ENCODE measurements at places on chromosomes 5 and 9.

DNA sequence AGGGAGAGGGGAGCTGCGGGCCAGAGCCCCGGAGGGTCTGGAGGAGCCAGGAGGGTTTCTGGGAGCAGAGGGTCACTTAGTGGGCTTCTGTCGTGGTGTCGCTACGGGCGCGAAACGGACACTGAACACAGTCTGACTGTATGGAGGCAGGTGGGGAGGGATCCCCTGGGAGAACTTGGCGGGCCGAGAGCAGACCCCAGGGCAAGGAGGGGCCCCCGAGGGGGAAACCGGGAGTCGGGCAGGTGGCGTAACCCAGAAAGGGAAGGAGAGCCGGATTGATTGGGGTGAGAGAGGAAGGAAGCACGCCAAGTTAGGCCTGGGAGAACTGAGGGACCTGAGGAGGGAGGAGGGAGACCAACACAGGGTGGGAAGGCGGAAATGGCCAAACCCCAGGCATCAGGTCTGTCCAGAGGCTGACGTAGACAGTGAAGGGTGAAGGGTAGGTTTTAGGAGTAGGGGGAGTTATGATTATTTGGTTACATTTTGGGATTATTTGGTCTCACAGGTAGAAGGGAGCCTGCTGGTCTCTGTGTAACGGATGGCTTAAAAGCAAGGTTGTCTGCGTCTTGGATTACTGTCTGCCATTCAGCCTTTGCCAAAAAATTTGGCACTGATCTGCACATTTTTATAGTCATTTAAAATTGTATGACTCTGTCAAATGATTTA, 3.3 kb upstream of the MSMP start:
- H3K4me1 ChIP-seq, result peaks cover 10% of the 10 kb centered on the region
- peak overlapping the region; percentile 94 for H3K27ac ChIP-seq
- DNase-seq, result peak; percentile 62
- H3K36me3 ChIP-seq, result peaks cover 30% of the 10 kb centered on the region
- H3K4me3 ChIP-seq, result peak overlapping the region; percentile 66

DNA sequence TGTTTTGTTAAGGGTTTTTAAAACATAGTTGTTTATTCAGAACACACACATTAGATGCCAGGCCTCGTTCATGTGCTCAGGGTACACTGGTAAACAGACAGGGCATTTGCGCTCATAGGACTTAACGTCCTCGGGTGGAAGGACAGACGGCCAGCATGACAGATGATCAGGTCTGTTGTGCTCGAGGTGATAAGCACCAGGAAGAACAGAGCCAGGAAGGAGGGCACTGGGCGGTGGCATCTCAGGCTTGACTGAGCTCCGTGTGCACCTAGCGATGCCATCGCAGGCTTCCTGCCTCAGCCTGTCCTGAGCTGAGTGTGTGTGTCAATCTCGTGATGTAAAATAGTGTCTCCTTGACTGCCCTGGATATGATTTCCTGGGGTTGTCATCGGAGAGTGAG, 96.5 kb downstream of the EHMT1 start:
- H3K27ac ChIP-seq, result no peak overlapping the region
- H3K27me3 ChIP-seq, result no peaks in the 10 kb centered on the region
- no peak overlapping the region for H3K4me3 ChIP-seq
- no peak for DNase-seq

DNA sequence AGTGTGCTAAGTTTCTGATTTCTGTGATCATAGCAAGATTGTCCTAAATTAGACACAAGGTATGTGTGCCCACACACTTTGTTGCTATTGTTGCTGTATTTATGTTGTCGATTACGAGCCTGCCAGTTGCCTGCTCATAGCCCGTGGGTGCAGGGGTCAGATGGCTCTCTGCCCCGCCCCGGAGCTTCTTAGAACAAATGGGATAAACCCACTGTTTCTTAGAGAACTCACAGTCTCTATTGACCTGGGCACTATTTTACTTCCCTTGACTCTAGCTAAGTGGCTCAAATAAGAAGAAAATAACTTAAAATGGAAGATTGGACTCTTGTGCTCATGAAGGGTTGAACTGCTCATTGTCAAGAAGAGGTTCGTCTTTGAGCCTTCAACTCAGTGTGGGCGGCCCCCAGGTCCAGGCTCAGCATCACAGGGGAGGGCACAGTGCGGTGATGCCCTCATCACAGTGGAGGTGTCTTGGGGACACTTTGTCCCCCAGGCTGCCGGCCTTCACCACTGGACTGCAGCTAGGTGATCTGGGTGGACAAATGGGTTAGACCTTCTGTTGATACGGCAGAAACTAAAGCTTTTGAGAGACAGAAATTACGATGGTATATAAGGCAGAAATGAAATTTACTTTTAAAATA, 155.5 kb downstream of the TENT4A start:
- DNase-seq, result no peak
- H3K27ac ChIP-seq, result no peak overlapping the region
- peaks cover 4% of the 10 kb centered on the region for H3K27me3 ChIP-seq

GRCh38 chr5:180214870-180215770, 6.1 kb upstream of the RASGEF1C start:
- H3K27me3 ChIP-seq, result peaks cover 9% of the 10 kb centered on the region
- H3K27ac ChIP-seq, result no peak overlapping the region
- no peaks in the 10 kb centered on the region for H3K36me3 ChIP-seq

- no peak overlapping the region for H3K4me3 ChIP-seq
- peaks cover 4% of the 10 kb centered on the region for H3K36me3 ChIP-seq
- no peaks in the 10 kb centered on the region for H3K27me3 ChIP-seq
- peak overlapping the region; percentile 60 for H3K27ac ChIP-seq
Measured at GRCh38 chr9:70262948-70263347, 4.2 kb downstream of the SMC5 start.

GRCh38 chr9:89740722-89741121, 135.9 kb downstream of the GADD45G start:
- no peak overlapping the region for H3K27ac ChIP-seq
- no peaks in the 10 kb centered on the region for H3K27me3 ChIP-seq
- H3K4me3 ChIP-seq, result no peak overlapping the region
- H3K36me3 ChIP-seq, result no peaks in the 10 kb centered on the region

GRCh38 chr9:13410566-13411031, 131.1 kb upstream of the MPDZ start:
- H3K4me3 ChIP-seq, result no peak overlapping the region
- no peak for DNase-seq
- peaks cover 4% of the 10 kb centered on the region for H3K4me1 ChIP-seq
- no peaks in the 10 kb centered on the region for H3K27me3 ChIP-seq

- H3K27ac ChIP-seq, result no peak overlapping the region
- peaks cover 22% of the 10 kb centered on the region for H3K4me1 ChIP-seq
- no peak for DNase-seq
- H3K27me3 ChIP-seq, result no peaks in the 10 kb centered on the region
Measured at GRCh38 chr5:134146651-134147518, 29.9 kb downstream of the SKP1 start.

DNA sequence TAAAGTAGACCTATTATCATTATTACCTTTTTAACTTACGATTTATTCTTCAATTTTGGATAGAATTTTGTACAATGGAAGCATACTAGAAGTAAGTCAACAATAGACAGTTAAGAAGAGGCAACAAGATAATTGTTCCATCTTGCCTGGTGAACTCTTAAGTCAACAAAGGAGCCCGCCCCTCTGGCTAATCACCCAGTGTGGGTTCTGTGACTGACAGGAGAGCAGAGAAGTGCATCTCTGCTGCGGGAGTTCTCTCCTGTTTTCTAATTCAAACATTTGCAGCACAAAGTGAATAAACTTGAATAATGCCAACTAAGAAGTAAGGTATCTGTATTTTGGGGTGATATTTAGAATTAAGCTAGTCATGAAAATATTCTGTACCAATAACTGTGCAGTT, 6.7 kb upstream of the ISL1 start:
- peaks cover 12% of the 10 kb centered on the region for H3K4me1 ChIP-seq
- H3K4me3 ChIP-seq, result no peak overlapping the region
- H3K27ac ChIP-seq, result no peak overlapping the region
- peaks cover 39% of the 10 kb centered on the region for H3K27me3 ChIP-seq
- no peaks in the 10 kb centered on the region for H3K36me3 ChIP-seq

DNA sequence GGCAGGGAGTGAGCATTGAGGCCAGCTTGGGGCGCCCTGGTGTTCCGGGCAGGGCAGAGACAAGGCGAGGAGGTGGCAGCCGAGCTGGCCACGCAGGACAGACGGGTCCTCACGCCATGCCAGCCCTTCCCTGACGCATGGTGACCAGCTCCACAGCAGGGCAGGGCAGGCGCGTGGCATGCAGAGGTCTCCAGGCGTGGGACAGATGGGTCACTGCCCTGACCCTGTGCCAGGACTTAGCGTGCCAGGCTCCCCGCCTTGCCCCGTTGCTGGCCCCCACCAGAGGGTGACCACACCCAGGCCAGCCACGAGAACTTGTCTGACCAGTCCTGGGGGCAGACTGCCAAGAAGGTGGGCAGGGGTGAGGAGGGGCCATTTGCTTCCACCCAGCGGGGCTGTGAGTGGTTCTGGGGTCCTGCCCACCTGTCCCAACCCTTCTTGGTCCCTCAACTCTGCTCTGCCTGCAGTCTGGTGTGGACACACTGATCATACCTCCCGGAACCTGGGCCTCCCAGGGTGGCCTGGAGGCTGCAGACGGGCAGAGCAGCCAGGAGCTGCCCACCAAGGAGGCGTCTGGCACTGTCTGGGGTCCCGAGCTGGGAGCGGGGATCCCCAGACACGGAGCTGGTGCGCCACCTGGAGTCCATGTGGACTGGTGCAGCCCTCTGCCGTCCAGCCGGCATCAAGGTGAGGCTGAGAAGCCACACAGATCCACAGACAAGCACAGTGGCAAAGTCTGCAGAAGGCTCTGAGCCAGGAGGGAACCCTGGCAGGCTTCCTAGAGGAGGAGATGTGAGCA, at the start of gene RNF224:
TSS of gene RNF224 (plus strand) at position 449 of the 799 bp plus-strand sequence. CDS start 834 bp downstream, outside the sequence.
- no peak within 1 kb of the TSS for H3K4me3 ChIP-seq
- no peak within 1 kb of the TSS for H3K27ac ChIP-seq
- peaks cover 11% of the 10 kb centered on the region for H3K4me1 ChIP-seq
- peaks cover 32% of the 10 kb centered on the region for H3K27me3 ChIP-seq
- DNase-seq, result peak; percentile 77

DNA sequence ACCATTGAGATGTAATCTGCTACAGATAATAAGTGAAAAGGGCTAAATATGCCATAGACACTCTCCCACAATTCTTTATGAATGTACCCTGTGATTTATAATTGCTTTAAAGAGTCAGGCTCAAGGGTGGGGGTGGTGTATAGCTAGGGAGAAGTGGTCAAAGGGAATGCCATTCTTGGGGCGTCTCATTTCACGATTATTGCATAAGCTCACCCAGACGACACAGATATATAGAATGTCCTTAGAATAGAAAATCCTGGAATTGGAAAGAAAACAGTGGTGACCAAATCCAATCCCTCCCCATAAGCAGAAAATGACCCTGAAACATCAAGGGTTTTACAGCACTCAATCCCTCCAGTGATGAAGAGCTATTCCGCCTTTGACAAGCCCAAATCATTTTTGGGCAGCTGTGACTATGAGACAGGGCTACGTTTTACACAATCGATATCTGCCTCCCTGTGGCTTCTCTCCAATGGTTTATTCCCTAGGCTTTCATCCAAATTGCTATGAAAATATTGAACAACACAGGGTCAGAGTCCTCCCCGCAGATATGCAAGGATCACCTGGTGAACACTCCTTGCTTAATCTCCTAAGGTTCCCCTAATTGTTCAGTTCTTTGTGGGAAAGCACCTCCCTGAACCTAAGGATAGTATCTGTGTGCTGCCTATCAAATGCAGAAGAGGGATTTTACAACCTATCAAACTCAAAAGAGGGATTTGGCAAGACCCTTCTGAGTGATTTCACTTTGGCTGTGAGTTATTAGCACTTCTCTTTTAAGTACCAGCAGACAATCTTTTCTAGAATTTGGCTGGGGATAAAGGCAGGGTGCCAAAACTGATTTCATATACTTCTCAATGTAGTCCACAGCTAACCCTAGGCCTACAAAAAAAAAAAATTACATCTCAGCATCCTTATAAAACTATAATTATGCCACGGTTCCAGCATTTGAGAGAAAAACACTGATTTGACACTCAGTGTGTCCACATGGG, 144.9 kb upstream of the CDH6 start:
- H3K4me1 ChIP-seq, result no peaks in the 10 kb centered on the region
- H3K27me3 ChIP-seq, result no peaks in the 10 kb centered on the region
- no peaks in the 10 kb centered on the region for H3K36me3 ChIP-seq
- no peak overlapping the region for H3K27ac ChIP-seq
- no peak for DNase-seq

DNA sequence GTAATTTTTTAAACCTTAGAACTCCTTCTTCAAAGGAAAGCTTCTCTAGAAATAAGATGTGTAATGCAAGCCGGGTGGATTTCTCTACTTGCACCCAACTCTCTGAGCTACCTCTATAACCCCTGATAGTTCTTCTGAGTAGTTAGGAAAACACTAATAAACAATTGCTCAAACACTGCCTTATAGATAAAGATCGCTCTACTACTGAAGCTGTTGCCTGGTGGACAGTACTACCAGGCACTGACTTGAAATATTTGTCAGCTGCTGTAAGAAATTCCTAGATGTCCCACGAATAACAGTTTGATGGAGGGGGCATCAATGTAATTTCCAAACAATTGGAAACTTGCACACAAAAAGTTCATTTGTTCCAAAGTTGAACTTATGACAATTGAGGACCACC, 42.0 kb downstream of the NR3C1 start:
- no peak for DNase-seq
- H3K4me1 ChIP-seq, result peaks cover 80% of the 10 kb centered on the region
- no peaks in the 10 kb centered on the region for H3K27me3 ChIP-seq
- no peak overlapping the region for H3K27ac ChIP-seq
- no peaks in the 10 kb centered on the region for H3K36me3 ChIP-seq

GRCh38 chr5:132294728-132295504, 722 bp downstream of the SLC22A4 start:
- H3K4me1 ChIP-seq, result peaks cover 3% of the 10 kb centered on the region
- H3K4me3 ChIP-seq, result peak overlapping the region; percentile 69
- peak overlapping the region; percentile 94 for H3K27ac ChIP-seq
- DNase-seq, result peak; percentile 52
- H3K36me3 ChIP-seq, result no peaks in the 10 kb centered on the region
- H3K27me3 ChIP-seq, result no peaks in the 10 kb centered on the region
